ENCODE measurements at places on chromosomes 13 and 19. TPM values are rescaled to one million over a fixed set of nuclear protein-coding genes. Genes with fewer than 3 reads are reported as not detected.
A peak's percentile ranks its signal among the peaks of the same experiment; 100 is the strongest.

Gene KLK6
- 15.4 TPM for total RNA-seq

GRCh38 chr19:7718668-7719067 is 13.2 kb downstream of the CLEC4G start:
- DNase-seq: no peak
- no peak overlapping the region for H3K27ac ChIP-seq
- H3K4me1 ChIP-seq: no peaks in the 10 kb centered on the region
- no peaks in the 10 kb centered on the region for H3K36me3 ChIP-seq

GRCh38 chr13:48429886-48430285 is 17.0 kb upstream of the LPAR6 start:
- H3K27me3 ChIP-seq: no peaks in the 10 kb centered on the region
- H3K36me3 ChIP-seq: peaks cover 5% of the 10 kb centered on the region
- peak overlapping the region; percentile 50 for H3K27ac ChIP-seq
- no peak overlapping the region for H3K4me3 ChIP-seq
- DNase-seq: no peak

- peaks cover 7% of the 10 kb centered on the region for H3K36me3 ChIP-seq
- peak within 1 kb of the TSS; percentile 89 for H3K4me3 ChIP-seq
- H3K27me3 ChIP-seq: no peaks in the 10 kb centered on the region
- H3K27ac ChIP-seq: peak within 1 kb of the TSS; percentile 93
Observed at GRCh38 chr19:12806242-12807081, at the start of gene RNASEH2A. Gene RNASEH2A (plus strand): TSS chr19:12806584. CDS start chr19:12806674, 90 bp downstream.

Gene NTF4
- 48.5 TPM for total RNA-seq

DNA sequence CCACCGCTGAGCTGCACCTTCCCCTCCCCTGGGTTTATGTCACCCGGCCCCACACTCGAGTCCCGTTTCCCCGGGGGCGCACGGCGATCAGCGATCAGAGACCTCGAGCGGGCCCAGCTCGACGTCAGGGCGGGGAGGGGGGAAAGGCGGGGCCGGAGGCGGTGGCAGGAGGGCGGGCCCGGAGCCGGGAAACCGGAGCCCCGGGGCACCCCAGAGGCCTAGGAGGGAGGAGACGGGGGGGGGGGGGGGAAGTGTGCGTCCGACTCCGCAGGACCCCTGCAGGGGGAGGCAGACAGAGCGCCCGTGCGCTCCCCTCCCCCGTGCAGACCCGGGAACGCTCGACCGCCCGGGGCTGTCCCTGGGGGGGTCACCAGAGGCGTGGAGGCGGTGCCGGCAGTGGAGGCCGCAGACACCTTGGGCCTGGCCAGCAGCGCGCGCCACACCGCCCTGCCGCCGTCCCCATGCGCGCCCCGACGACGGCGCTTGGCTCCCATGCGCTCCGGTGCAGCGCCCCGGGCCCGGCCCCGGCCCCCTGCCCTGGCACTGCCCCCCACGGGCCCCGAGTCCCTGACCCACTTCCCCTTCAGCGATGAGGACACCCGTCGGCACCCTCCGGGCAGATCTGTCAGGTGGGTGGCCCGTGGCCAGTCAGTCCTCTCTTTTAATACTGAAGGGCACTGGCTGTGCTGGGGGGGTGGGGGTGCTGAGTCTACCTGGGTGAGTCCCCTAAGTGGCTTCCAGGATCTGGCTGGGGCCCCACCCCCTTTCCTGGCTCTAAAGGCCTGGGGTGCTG is 11.8 kb downstream of the PDE4A start:
- no peak for DNase-seq
- peaks cover 11% of the 10 kb centered on the region for H3K4me1 ChIP-seq
- H3K27ac ChIP-seq: no peak overlapping the region

GRCh38 chr13:50805805-50806204 is 37.7 kb downstream of the DLEU7 start:
- H3K27me3 ChIP-seq: no peaks in the 10 kb centered on the region
- no peak overlapping the region for H3K4me3 ChIP-seq
- no peak for DNase-seq
- H3K36me3 ChIP-seq: peaks cover 6% of the 10 kb centered on the region

- no peak overlapping the region for H3K4me3 ChIP-seq
- H3K4me1 ChIP-seq: no peaks in the 10 kb centered on the region
- H3K36me3 ChIP-seq: no peaks in the 10 kb centered on the region
- no peak for DNase-seq
- H3K27ac ChIP-seq: no peak overlapping the region
- H3K27me3 ChIP-seq: no peaks in the 10 kb centered on the region
Observed at GRCh38 chr19:55958356-55958755, 10.7 kb downstream of the NLRP8 start.
